G401 (cell line): ENCODE measurements at places on chromosomes 4 and X. TPM values are rescaled to one million over a fixed set of nuclear protein-coding genes. Genes with fewer than 3 reads are reported as not detected.

Gene IL15
- not detected in 2 replicates for total RNA-seq

Gene TEX11
- total RNA-seq = not detected in 2 replicates

Gene SMIM10L2A
- not detected in 2 replicates for total RNA-seq

Gene HTN1
- total RNA-seq = not detected in 2 replicates

Gene MAP7D3
- total RNA-seq = 9.0 and 12.9 TPM in 2 replicates

Gene UGDH
- 73.6 and 76.0 TPM in 2 replicates for total RNA-seq

Gene FGFBP1
- total RNA-seq = not detected in 2 replicates
